ENCODE measurements at places on chromosomes 16 and 17. TPM values are rescaled to one million over a fixed set of nuclear protein-coding genes. Genes with fewer than 3 reads are reported as not detected.

The TBC1D3C gene
- total RNA-seq: not detected

The OSGIN1 gene
- 0.72 TPM for total RNA-seq

The CD300LB gene
- not detected for total RNA-seq

The WNK4 gene
- total RNA-seq: 0.12 TPM

The SOCS3 gene
- 78.3 TPM for total RNA-seq

The CBFB gene
- 172 TPM for total RNA-seq

The KRTAP17-1 gene
- total RNA-seq: not detected

Data from activated CD4-positive, alpha-beta T cell treated with anti-CD3 and anti-CD28 coated beads, Interleukin-2, amount 10 ng/mL, durations not matched to agents 24 days and 14 days (primary cell).